ENCODE measurements at places on chromosomes 12 and 14. TPM values are rescaled to one million over a fixed set of nuclear protein-coding genes. Genes with fewer than 3 reads are reported as not detected.

DNA sequence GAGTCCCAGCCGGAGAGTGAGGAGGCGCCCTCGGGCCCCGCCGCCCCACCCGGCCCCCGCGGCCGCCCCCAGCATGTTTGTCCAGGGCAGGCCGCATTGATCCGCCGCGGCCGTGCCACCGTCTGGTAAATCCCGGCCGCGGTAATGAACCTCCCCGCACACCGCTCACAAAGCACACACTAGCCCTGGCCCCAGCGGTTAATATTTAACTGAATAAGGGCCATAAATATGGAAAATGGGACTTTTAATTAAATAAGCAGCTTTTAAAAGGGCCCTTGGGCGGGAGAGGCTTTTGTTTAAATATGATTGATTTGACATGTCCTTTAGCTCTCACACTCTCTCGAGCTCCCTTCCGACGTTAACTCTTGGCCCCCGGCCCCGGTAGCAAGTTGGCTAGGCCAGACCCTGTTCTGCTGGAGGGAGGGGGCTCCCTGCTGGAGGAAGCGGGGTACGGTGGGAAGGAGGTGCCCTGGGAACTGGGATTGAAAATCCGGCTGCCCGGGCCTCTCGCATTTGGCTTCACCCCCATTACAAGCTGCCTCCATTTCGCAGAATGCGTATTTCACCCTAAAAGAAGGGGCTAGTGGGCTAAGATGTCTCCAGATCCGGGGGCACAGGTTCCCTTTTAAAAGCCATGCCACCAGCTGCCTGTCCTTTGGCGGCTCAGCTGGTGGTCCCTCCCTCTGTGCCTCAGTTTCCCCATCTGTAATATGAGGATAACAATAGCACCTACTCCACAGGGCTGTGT lies 199.8 kb downstream of the RBM19 start:
- H3K4me1 ChIP-seq, result no peaks in the 10 kb centered on the region
- H3K27ac ChIP-seq, result no peak overlapping the region
- no peak overlapping the region for H3K4me3 ChIP-seq
- H3K27me3 ChIP-seq, result no peaks in the 10 kb centered on the region
- H3K36me3 ChIP-seq, result no peaks in the 10 kb centered on the region

- DNase-seq, result no peak
- H3K27me3 ChIP-seq, result no peaks in the 10 kb centered on the region
- H3K36me3 ChIP-seq, result no peaks in the 10 kb centered on the region
Measured at GRCh38 chr14:32336702-32337101, 7.6 kb downstream of the AKAP6 start.

GRCh38 chr12:81809829-81810595 lies 50.9 kb upstream of the PPFIA2 start:
- H3K27me3 ChIP-seq, result no peaks in the 10 kb centered on the region
- no peaks in the 10 kb centered on the region for H3K4me1 ChIP-seq
- no peak overlapping the region for H3K27ac ChIP-seq

DNA sequence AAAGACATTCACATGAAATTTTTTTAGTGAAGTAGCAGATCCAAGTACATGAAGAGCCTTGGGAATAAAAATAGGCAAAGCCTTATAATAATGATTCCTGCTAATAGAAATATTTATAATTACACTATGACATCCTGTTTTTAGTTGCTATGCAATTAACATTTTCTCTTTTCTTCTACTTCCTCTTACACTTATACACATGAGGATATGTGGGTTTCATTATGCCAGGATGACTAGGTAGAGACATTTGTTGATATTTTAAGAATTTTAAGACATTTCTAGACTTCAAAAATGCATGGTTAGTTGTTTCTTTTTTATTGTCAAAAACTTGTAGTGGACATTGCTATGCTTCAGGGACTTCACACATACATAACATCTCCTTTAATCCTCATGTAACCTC lies 326.8 kb downstream of the SYT1 start:
- H3K4me3 ChIP-seq, result no peak overlapping the region
- no peak for DNase-seq
- H3K36me3 ChIP-seq, result no peaks in the 10 kb centered on the region
- no peak overlapping the region for H3K27ac ChIP-seq
- H3K27me3 ChIP-seq, result no peaks in the 10 kb centered on the region

GRCh38 chr14:68704736-68705720 lies 87.8 kb downstream of the ZFP36L1 start:
- no peak overlapping the region for H3K4me3 ChIP-seq
- H3K27ac ChIP-seq, result no peak overlapping the region
- no peaks in the 10 kb centered on the region for H3K27me3 ChIP-seq
- peaks cover 9% of the 10 kb centered on the region for H3K4me1 ChIP-seq

DNA sequence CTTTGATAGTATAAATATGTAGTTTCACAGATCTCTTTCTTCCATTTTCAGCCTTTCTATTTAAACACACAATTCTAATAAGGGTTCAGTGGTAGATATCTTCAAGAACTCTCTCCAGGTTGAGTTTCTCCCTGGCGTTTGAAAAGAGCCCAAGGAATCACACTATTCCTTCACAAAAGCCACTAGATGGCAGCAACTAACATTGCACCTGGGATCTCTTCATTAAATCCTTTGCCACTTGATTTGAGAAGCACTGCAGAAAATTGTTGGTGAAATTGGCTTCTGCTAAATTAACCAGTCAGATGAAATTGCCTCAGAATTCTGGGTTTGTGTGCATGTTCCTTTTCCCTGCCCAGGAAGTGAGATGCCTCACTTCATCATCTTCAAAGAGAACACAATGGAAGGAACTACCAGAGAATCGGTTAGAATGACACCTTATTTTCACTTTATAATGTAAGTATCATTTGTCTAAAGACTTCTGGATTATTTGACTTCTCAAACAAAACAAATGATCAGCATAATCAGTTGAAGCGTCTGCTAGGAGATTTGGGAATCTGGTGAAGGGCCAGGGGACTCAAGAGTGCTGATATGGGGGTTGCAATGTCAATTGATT lies 6.8 kb downstream of the CCDC198 start:
- no peaks in the 10 kb centered on the region for H3K36me3 ChIP-seq
- no peak for DNase-seq
- no peaks in the 10 kb centered on the region for H3K27me3 ChIP-seq
- H3K4me3 ChIP-seq, result no peak overlapping the region

ADAM21 gene
- not detected for total RNA-seq

COL2A1 gene
- 1.9 TPM for total RNA-seq

DNA sequence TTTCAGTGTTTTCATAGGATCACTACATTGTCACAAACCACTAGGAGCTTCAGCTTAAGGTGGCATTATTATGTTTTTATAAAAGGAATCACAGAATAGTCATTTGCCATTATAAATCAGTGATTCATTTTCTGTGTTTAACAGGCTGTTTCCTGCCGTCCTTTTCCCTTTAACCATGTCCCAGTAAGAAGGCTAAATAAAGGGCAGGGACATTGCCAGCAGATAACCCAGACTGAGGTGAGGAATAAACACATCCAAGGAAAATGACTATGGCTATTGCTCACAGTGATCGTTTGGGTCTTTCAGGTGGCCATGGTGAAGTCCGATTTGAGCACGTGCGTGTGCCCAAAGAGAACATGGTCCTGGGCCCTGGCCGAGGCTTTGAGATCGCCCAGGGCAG lies 17.9 kb upstream of the ALDH2 start:
- peaks cover 10% of the 10 kb centered on the region for H3K27me3 ChIP-seq
- no peak overlapping the region for H3K27ac ChIP-seq
- DNase-seq, result no peak
- H3K36me3 ChIP-seq, result peaks cover 22% of the 10 kb centered on the region
- H3K4me1 ChIP-seq, result peaks cover 6% of the 10 kb centered on the region

DNA sequence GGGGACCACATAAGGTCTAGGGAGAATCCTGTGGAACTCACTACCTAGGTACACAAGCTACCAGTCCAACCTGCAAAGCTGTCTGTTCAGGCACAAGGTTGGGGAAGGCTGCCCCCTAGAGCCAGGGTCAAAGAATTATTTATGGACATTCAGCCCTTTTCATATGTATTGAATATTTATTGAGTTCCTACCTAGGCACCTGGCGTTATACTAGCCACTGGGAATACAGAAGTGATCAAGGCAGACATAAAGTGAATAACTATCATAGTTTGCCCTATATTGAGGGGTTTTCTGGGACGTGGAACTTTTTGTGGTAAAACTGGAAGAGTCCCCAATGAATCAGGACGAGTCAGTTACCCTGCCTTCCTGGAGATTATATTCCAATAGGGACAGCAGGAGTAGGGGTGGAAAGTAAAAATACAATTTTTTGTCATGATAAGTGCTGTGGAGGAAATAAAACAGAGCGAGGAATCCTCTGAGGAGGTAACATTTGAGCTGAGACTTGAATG lies 5.8 kb upstream of the SLC48A1 start:
- H3K27ac ChIP-seq, result no peak overlapping the region
- H3K4me1 ChIP-seq, result peaks cover 22% of the 10 kb centered on the region
- no peak overlapping the region for H3K4me3 ChIP-seq
- peaks cover 33% of the 10 kb centered on the region for H3K36me3 ChIP-seq

Data from endothelial cell (in vitro differentiated cells).